GM23338 (cell line): ENCODE measurements at places on chromosomes 6 and 20. TPM values are rescaled to one million over a fixed set of nuclear protein-coding genes. Genes with fewer than 3 reads are reported as not detected.

DNA sequence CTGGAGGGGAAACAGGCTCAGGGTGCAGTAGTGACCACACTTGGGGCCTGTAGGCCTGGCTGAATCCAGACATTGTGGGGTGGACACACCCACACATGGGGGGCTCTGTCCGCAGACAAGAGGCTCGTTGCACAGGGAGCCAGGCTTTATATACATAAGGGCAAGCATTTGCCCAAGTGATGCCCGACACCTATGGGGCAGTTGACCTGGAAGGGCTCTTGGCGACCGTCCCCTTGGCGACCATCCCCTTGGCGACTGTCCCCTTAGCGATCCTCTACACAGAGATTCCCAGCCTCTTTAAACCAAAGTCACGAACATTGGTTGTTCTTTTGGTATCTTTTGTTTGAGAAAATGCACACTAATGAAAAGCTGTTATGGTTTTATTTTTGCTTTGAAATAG is 2.7 kb downstream of the TOX2 start:
- DNase-seq: no peak

The PPP1R14C gene
- polyA plus RNA-seq: 0.90 and 1.1 TPM in 2 replicates

DNA sequence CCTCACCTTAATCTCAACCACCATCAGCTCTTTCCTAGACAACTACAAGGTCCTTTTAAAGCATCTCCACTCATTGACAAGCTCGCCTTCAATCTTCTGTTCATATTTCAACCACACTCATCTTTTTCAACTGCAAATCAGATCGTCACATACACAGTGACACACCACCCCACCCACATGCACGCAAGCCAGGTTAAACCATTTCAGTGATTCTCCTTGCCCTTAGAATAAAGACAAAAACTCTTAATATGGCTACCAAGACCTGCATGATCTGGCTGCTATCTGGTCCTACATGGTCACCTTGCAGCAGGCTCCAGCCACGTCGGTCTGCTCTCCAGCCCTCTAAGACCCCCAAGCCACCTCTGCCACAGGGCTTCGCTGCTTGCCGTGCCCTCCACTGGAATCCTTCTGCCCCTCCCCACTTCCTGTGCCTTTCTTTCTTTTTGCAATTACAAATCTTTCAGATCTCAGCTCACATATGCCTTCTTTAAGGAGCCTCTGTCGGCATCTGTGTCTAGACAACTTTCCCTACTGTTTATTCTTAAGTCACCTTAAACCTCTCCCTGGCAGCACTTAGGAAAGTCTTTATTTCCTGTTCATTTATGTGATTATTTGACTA is 507.3 kb upstream of the ARID1B start:
- no peak for DNase-seq

- DNase-seq: no peak
Measured at GRCh38 chr20:48684501-48685041, 143.2 kb downstream of the PREX1 start.

- no peak for DNase-seq
Measured at GRCh38 chr6:5989141-5989723, 17.5 kb downstream of the NRN1 start.

DNA sequence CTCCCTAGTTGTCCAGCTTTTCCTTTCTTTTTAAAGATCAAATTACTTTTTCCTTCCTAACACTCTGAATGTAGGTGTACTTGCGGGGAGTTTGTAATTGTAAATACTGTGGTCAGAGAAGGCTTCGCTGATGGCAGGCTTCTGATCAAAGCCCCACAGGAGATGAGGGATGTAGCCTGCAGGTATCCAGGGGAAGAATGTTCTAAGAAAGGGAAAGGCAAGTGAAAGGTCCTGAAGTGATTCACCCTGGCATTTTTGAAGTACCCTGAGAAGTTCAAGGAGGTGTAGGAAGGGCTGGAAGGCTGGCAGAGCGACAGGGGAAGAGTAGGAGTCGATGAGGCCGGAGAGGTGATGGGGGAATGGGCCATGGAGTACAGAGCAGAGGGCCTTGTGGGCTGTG is 38.2 kb upstream of the CCN6 start:
- DNase-seq: no peak

DNA sequence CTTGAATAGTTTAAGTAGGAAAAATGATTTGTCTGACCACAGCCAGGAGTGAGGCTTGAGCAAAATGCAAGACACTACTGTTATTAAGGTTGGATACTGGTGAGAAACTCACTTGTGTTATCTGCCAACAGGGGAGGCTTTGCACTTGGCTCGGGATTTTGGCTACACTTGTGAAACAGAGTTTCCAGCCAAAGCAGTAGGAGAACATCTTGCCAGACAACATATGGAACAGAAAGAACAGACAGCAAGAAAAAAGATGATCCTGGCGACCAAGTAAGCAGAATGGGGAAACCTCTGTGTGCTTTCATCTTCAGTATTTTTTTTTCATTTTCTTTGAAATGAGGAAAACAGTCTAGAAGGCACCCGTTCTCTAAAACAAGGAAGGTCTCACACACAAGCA is 31.6 kb downstream of the TFAP2D start:
- no peak for DNase-seq
